ENCODE measurements at places on chromosomes 13 and 19. TPM values are rescaled to one million over a fixed set of nuclear protein-coding genes. Genes with fewer than 3 reads are reported as not detected.

KLF5 gene
- total RNA-seq = 49.3 TPM

ZNF576 gene
- 20.0 TPM for total RNA-seq

OSCAR gene
- 0.27 TPM for total RNA-seq

MBD3 gene
- 54.3 TPM for total RNA-seq

BICRA gene
- 13.9 TPM for total RNA-seq

KLK7 gene
- total RNA-seq = not detected

CYP2B6 gene
- total RNA-seq = not detected

NDUFA11 gene
- 286 TPM for total RNA-seq

CFD gene
- 27.5 TPM for total RNA-seq

SHKBP1 gene
- total RNA-seq = 129 TPM

RPS5 gene
- total RNA-seq = 2,408 TPM

IGSF23 gene
- 0.43 TPM for total RNA-seq

CD33 gene
- 0.15 TPM for total RNA-seq

CLDN10 gene
- total RNA-seq = 0.26 TPM

KLK14 gene
- total RNA-seq = 0.55 TPM

RFXAP gene
- 0.95 TPM for total RNA-seq

All from A549 treated with Mapracorat at 1 μM for 4 hours (cell line).